ENCODE measurements at places on chromosomes 5 and 9.

- peak; percentile 57 for DNase-seq
Measured at GRCh38 chr9:136385015-136385414, 11.5 kb upstream of the CARD9 start.

DNA sequence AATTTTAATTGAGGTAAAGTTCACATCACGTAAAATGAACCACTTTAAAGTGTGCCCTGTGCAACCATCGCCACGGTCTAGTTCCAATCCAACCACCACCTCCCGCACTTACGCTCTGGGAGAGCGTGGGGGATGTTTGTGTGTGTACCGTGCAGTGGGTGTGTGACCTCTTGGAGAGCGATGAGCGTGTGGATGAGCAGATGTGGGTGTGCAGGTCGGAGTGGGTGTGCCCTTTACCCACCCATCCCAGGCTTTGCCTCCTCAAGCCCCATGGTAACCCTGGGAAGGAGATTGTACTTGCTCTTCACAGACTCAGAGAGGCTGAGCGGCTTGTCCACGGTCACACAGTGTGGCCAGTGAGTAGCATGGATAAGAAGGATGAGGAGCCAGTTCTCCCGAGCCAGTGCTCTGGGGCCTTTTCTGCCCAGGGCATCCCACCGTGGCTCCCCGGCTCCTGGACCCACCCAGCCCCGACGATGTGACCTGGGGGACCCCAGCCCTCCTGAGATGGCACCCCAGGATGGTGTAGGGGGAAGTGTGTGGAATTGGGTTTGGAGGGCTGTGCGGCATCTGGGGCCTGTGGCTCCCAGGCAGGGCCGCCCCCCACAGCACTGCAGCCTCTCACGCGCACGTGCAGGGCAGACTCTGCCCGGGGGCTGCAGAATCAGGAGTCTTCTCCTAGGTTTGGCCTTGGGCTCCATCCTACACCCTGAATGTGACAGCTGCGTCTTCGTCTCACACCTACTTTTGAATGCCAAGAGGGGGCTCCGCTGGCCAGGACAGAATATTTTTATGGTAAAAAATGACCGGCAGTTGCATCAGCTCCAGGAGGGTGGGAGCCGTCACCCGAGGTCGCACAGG, 13.6 kb downstream of the LHX3 start:
- DNase-seq = no peak

- no peak for DNase-seq
Measured at GRCh38 chr9:97525451-97525850, 24.0 kb downstream of the TMOD1 start.

- DNase-seq = no peak
Measured at GRCh38 chr5:28523416-28523815, 1485.0 kb upstream of the CDH9 start.
